ENCODE measurements at places on chromosomes 7 and 10.

- DNase-seq = no peak
- no peaks in the 10 kb centered on the region for H3K36me3 ChIP-seq
- H3K27ac ChIP-seq = no peak overlapping the region
- peaks cover 25% of the 10 kb centered on the region for H3K4me1 ChIP-seq
- peak overlapping the region; percentile 66 for H3K4me3 ChIP-seq
- peaks cover 70% of the 10 kb centered on the region for H3K27me3 ChIP-seq
Measured at GRCh38 chr10:75400163-75400770, 1.3 kb downstream of the ZNF503 start.

- H3K4me1 ChIP-seq = no peaks in the 10 kb centered on the region
- no peaks in the 10 kb centered on the region for H3K36me3 ChIP-seq
- DNase-seq = no peak
Measured at GRCh38 chr7:66237906-66238772, 33.0 kb downstream of the TPST1 start.

GRCh38 chr7:149228831-149229471 is 10.5 kb upstream of the ZNF212 start:
- no peaks in the 10 kb centered on the region for H3K4me1 ChIP-seq
- peaks cover 13% of the 10 kb centered on the region for H3K36me3 ChIP-seq
- no peak for DNase-seq
- no peak overlapping the region for H3K27ac ChIP-seq
- no peak overlapping the region for H3K4me3 ChIP-seq

GRCh38 chr10:49292565-49293207 is 6.3 kb upstream of the C10orf71 start:
- no peak overlapping the region for H3K27ac ChIP-seq
- peaks cover 12% of the 10 kb centered on the region for H3K4me1 ChIP-seq
- no peaks in the 10 kb centered on the region for H3K36me3 ChIP-seq
- no peak overlapping the region for H3K4me3 ChIP-seq
- peaks cover 10% of the 10 kb centered on the region for H3K27me3 ChIP-seq

GRCh38 chr7:45685619-45686240 is 111.6 kb downstream of the ADCY1 start:
- peak; percentile 23 for DNase-seq
- peaks cover 1% of the 10 kb centered on the region for H3K27me3 ChIP-seq
- no peak overlapping the region for H3K27ac ChIP-seq
- H3K4me1 ChIP-seq = peaks cover 7% of the 10 kb centered on the region
- H3K4me3 ChIP-seq = no peak overlapping the region

Data from activated CD8-positive, alpha-beta memory T cell treated with anti-CD3 and anti-CD28 coated beads, Interleukin-2, amount 10 ng/mL, durations not matched to agents 7 days and 5 days (primary cell).